ENCODE measurements at places on chromosomes 12 and 14.

DNA sequence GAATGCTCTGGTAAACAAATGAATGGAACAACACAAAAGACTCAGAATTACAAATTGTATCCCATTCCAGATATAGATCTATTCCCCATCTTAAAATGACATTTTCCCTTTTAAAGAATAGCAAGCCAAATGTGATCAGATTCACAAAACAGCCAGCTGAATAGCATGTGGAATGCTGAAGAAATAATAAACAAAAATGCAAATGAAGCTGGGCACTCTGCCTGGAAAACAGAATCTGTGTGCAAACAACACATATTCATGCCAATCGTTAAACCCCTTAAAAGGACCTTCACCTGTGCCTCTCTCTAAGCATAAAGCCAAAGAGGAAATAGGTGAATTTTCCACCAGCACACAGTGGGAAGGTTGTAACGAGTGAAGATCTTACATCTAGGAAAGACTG is 67.9 kb upstream of the PDZRN4 start:
- peak; percentile 51 for DNase-seq

- no peak for DNase-seq
Measured at GRCh38 chr12:114631242-114631641, 52.7 kb downstream of the TBX3 start.

DNA sequence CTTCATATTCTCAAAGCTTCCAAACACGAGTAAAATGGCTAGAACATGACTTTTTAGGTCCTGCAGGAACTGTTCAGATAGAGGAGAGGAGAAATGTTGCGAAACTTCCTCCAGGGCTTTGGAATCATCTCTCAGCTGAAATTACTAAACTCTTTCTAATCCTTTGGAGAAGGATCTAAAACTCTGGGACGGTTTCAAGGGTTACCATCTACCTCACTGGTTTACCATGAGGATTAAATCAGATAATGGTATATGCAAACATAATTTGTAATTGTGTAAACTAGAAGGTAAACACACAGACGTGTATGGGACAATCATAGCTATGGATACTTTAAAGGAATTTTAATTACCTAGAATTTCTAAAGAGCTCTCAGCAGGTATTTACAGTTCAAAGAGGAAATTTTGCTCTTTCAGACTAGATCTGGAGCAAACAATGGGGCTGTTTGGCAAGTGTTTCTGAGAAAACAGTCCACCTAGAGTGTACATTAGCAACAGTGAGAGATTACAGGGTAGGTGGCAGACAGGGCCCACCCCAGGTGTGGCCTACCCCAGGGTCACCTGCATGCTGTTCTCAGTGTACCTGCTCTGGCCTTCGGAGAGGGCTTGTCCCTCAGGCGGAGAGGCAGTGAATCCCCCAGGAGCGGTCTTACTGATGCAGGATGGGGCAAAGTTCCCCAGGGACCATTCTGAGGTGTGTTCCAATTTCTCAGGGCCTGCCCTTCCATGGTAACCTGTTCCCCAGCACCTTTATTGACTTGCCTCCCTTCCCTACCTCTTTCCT is 124.7 kb upstream of the MAX start:
- no peak for DNase-seq

GRCh38 chr12:459430-460258 is at the start of gene B4GALNT3:
Gene B4GALNT3, plus strand, starts transcription at chr12:459939. Its CDS starts 438 bp downstream, at chr12:460377.
- DNase-seq, result no peak

DNA sequence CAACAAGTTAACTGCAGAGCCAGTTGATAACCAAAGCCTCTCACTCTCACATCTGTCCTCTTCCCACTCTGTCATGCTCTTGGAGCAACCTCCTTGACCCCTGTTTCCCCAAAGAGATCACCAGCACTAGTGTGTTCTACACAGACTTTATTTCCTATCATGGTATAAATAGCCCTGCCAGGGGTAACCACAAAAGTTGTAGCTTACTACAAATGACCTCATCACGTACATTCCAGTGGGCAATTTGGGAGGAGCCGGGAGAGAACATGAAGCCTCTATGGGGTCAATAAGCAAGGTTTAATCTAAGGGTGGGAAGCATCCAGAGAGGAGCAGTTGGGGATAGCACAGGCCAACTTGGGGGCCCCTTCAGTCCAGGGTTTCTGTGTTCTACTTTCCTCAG is 186.5 kb downstream of the KCNA5 start:
- no peak for DNase-seq

- DNase-seq, result no peak
Measured at GRCh38 chr14:69151458-69152180, 1.3 kb downstream of the DCAF5 start.

DNA sequence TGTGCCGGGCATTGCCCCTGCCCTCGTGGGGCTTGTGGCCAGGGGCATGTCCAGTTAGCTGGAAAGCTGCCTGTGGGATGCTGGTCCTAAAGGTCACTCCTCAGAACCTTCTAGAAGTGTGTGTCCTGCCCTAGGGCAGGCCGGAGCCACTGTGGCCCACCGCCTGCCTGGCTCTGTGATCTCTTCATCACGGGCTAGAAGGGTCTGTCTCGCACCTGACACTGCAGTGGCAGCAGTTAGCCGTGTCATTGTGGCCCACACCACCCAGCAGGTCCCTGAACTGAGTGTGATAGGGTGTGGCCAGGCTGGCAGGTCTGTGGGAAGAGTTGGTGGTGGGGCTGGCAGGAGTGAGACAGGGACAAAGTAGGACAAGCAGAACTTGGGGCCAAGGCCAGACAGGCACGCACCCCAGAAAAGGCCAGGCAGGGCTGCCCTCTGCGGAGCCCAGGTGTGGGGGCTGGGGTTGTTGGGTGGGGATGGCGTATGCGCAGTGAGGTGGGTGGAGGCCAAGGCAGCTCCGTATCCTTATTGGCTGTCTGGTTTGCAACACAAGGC is 41.2 kb downstream of the ADGRD1 start:
- DNase-seq, result no peak

- no peak for DNase-seq
Measured at GRCh38 chr12:46343118-46343852, 29.3 kb downstream of the SLC38A2 start.

- DNase-seq, result no peak
Measured at GRCh38 chr12:6428326-6428725, 16.4 kb upstream of the CD27 start.

GRCh38 chr12:104544836-104545235 is 88.1 kb downstream of the CHST11 start:
- DNase-seq, result no peak

DNA sequence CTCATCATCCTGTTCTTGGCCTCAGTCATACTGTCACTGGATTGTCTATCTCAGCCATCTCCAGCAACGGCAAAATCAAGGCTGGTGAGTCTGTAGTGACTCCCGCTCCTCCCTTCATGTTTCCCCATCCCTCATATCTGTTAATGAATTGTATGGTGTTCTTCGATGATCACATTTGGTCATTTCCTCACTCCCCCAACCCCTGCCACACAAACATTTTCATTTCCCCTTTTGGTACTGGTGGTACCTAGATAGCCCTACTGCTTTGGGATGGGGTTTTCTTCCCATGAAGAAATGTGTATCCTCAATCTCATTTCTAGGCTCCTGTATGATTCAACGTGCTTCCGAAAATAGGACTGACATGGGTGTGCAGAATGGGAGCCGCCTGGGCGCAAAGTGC is 2.7 kb upstream of the KLHL33 start:
- DNase-seq, result no peak

- no peak for DNase-seq
Measured at GRCh38 chr12:102873077-102873476, 44.0 kb downstream of the PAH start.

GRCh38 chr12:66708704-66709456 is 30.0 kb upstream of the GRIP1 start:
- no peak for DNase-seq

- DNase-seq, result peak; percentile 63
Measured at GRCh38 chr12:69239352-69239921, at the start of gene CPSF6. Gene CPSF6, plus strand, starts transcription at chr12:69239569. Its CDS starts 78 bp downstream, at chr12:69239647.

- DNase-seq, result peak; percentile 26
Measured at GRCh38 chr12:100348657-100349454, 8.0 kb upstream of the SLC17A8 start.

DNA sequence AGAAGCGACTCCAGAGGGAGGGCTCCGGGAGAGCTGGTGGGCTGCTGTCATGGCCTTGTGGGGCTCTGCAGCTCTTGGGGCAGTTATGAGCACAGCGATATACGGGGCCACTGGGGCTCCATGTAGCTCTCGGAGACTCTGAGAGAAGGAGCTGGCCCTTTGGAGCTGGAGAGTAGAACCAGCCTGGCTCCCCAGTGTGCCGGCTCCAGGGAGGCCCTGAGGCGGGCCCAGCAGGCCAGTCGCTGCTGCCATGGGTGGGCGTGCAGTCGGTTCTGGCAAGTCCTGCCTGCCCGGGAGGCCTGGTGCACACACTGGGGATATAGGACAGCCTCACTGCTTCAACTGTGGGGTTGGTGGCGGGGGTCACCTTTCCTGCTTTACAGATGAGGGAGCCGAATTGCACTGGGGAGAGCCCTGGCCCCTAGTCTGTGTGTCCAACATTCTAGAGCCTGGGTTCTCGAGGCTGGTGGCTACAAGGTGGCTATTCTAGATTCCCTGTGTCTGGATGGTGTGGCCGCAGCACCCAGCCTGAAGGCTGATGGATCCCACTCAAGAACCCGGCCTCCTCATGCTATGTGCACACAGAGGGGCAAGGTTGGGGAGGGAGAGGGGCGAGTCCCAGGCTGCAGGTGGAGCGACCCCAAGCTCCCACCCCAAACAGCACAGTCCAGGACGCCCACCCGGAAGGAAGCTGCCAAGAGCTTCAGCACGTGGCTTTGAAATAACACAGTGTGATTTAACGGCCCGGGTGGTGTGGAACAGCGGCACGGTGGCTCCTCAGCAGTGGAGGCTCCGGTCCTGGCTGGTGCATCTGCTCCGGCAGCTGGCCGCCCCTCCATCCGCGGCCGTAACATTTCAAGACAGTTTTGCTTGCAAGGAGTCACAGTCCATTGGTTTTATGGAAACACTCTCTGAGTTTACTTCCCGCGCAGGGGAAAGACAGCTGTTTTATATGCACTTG is 188.3 kb upstream of the C14orf180 start:
- no peak for DNase-seq

DNA sequence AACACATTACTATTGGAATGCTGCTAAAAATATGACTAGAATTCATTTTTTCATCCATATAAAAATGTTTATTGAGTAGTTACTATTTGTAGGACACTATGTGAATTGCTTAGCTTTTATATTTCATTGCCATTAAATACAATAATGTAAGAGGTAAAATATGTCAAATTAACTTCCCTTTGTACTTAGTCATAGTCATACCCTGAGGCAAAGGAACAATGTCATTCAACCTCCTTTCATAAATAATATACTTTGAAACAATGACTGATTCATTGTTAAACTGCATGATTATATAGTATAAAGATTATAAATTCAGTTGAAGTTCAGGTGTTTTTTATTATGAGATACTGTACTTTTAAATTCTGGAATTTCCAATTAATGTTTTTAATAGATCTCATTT is 105.2 kb downstream of the GARIN6 start:
- no peak for DNase-seq

DNA sequence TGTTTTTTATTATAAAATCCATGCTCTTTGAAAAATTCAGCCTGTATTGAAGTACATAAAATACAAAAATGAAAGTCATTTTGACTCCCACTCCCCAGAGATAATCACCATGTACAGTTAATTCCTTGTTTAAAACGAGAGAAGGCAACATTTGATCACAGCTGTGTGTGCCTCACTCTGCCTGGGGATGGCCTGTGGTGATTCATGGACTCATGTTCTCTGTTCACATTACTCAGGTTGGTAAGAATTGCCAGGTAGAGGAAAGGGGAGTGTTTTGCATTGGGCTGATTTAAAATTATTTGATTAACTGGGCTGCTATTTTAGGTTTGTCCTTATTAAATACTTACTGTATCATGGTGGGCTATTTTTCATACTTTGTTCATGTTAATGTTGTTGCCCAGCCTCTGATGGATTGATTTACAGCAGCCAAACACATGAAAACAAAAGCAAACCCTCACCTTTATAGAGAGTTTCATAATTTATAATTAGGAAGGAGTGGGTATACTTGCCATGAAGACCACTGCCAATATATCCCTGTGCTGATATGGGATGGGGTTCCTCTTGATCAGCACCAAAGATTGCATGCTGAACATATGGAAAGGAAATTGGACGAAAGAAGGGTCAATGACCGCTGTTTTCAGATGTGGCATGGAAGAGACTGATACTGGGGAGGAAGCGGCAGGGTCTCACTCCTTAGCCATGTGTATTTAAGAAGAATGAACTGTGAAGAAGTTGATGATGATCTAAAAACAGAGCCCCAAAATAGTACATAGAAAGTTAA is 3.0 kb downstream of the ZBTB1 start:
- DNase-seq, result no peak

DNA sequence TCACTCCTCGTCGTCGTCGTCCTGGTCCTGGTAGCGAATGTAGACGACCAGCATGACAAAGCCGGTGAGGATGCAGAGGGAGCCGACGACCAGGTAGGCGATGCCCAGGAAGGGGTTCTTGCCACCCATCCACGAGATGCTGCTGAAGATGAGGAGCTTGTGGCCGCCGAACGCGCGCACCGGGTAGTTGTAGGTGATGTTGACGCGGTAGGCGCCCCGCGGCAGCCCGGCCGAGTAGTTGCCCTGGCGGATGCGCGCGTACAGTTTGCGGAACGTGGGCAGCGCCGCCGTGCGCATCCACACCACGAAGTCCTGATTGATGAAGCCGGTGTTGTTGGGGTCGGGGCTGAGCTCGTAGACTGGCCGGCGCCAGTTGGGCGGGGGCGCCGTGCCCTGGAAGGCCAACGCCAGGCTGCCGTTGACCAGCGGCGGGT is 1.0 kb downstream of the TMEM30B start:
- DNase-seq, result no peak

GRCh38 chr14:54252072-54252730 is 144.6 kb upstream of the CDKN3 start:
- DNase-seq, result no peak

DNA sequence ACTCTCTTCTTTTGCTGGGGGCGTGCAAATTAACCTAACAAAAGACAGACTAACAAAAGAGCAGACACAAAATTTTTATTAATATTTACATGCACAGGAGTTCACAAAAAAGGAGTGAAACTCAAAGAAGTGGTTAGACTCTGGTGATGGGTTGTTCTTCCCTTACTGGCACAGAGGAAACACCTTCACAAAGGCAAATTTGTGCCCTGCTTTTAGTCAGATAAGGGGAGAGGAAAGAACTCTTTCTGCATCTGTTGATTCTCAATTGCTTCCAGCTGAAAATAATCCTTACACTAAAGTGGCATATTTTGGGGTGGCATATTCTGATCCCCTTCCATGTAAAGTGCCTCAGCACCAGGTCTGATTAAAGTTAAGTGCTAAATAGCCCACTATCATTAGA is 190.2 kb upstream of the AMIGO2 start:
- no peak for DNase-seq
